ENCODE measurements at places on chromosomes 4 and X.

DNA sequence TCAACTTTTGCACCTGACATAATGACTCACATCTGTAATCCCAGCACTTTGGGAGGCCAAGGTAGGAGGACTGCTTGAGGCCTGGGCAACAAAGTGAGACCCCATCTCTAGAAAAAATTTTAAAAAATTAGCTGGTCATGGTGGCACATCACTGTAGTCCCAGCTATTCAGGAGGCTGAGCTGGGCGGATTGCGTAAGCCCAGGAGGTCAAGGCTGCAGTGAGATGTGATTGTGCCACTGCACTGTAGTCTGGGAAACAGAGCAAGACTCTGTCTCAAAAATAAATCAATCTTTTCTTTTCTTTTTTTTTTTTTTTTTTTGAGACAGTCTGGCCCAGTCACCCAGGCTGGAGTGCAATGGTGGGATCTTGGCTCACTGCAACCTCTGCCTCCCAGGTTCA lies 52.5 kb downstream of the NIPAL1 start:
- DNase-seq: no peak

DNA sequence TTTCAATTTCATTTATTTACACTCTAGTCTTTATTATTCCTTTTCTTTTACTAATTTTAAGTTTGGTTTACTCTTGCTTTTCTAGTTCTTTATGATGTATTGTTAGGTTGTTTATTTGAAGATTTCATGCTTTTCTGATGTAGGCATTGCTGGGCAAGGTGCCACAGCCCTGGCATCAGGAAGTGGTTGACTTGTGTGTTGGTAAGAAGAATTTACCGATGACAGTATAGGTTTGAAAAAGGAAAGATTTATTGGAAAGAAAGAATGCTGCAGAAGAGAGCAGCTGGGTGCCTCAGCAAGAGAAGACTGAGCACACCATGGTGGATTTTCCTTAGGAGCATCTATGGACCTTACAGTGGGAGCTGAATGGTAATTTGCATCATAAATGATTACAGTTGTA lies 153.2 kb downstream of the KLF8 start:
- no peak for DNase-seq

- peak; percentile 1 for DNase-seq
These were observed 12.1 kb upstream of the MAGEA11 start for GRCh38 chrX:149699761-149700160.

- no peak for DNase-seq
These were observed 49.8 kb upstream of the C1QTNF7 start for GRCh38 chr4:15378062-15378461.

DNA sequence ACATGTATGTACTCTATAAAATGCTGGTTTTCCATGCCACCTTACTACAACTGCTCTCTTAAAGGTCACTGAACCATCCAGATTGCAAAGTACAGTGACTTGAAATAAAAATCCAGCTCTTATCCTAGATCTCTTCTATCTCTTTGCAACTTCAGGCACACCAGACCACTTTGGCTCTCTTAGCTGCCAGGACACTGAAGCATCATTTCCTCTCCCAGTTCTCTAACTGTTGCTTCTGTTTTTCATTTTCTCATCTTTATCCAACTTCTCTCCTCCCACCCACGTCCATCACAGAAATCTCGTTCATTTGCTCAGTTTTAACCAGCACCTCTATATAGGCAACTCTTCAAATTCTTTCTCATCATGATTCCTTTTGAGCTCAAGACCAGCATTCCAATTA lies 74.3 kb downstream of the METTL14 start:
- DNase-seq: no peak

DNA sequence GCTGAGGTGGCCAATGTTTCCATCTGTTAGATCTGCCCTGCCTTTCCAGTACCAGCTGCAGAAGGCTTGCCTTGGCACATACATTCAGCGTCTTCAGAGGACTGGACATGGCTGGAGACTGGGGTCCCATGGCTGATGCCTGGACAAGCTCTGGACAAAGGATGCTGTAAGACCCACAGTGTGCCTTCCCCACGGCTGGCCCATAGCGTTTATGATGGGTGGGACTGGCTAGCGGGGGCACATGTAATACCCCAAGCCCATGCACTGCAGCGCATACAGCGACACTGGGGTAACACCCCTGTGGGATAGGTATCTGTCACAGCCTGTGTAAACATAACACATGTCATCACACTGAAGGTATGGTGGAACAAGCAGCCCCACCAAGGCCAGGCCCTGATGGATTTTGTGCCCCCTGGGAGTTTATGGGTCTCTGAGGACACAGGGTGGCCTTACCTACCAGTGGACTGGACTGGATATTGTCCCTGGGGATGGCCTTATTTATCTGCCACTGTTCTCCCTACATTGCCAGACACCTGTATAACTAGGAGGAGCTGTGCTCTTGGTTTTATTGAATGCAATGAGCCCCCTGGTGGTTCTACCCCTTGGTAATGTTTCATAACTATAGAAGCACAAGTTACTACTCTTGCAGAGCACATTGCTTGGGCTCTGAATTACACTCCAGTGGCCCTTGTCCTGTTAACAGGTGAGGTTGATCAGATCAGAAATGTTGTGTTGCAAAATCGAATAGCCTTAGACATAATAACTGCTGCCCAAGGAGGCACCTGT lies 34.3 kb upstream of the TACR3 start:
- no peak for DNase-seq

- no peak for DNase-seq
These were observed 426 bp upstream of the C4orf51 start for GRCh38 chr4:145679520-145679919.
